ENCODE measurements at places on chromosomes 4 and X.

DNA sequence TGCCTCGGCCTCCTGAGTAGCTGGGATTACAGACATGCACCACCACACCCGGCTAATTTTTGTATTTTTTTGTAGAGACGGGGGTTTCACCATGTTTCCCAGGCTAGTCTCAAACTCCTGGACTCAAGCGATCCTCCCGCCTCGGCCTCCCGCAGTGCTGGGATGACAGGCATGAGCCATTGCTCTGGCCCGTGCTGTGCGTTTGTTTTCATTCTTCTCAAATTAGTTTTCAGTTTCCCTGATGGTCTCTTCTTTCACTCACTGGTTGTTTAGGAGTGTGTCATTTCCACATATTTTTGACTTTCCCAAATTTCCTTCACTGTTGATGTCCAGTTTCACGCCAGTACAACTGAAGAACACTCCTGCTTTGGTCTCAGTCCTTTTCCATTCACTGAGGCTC is 31.8 kb downstream of the SH3TC1 start:
- no peak for DNase-seq
- no peak overlapping the region for H3K4me3 ChIP-seq
- H3K27me3 ChIP-seq: no peaks in the 10 kb centered on the region
- no peak overlapping the region for H3K27ac ChIP-seq

DNA sequence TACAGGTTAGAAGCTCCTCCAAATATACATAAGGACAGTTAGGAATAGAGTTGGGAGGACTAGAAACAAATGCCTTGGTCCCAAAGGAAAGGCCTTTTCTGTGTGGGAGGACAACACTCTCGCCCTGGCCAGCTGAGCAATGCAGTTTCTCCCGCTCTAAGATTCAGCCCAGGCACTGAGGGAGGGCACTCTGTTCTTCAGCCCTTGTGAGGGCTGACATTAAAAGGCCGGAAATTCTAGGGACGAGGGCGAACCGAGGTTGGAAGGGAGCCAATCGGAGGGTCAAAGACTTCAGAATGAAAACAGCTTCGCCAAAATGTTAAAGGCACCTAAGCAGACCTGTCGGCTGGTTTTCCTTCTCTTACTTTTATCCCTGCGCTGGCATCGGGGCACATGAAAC is 2.9 kb upstream of the PTCHD1 start:
- H3K4me1 ChIP-seq: peaks cover 11% of the 10 kb centered on the region
- H3K27ac ChIP-seq: no peak overlapping the region
- peaks cover 5% of the 10 kb centered on the region for H3K36me3 ChIP-seq
- H3K4me3 ChIP-seq: no peak overlapping the region

- H3K4me1 ChIP-seq: no peaks in the 10 kb centered on the region
- H3K4me3 ChIP-seq: no peak overlapping the region
- no peak overlapping the region for H3K27ac ChIP-seq
- H3K36me3 ChIP-seq: no peaks in the 10 kb centered on the region
- DNase-seq: no peak
Observed at GRCh38 chr4:56240554-56241174, 146.6 kb downstream of the AASDH start.

- H3K27me3 ChIP-seq: no peaks in the 10 kb centered on the region
- no peak for DNase-seq
- no peaks in the 10 kb centered on the region for H3K36me3 ChIP-seq
- H3K4me1 ChIP-seq: no peaks in the 10 kb centered on the region
Observed at GRCh38 chr4:128163177-128164117, 102.3 kb downstream of the LARP1B start.

- H3K27ac ChIP-seq: no peak overlapping the region
- no peaks in the 10 kb centered on the region for H3K36me3 ChIP-seq
- no peaks in the 10 kb centered on the region for H3K4me1 ChIP-seq
Observed at GRCh38 chr4:138051157-138051556, 191.0 kb downstream of the SLC7A11 start.

GRCh38 chrX:18996536-18996935 is 12.6 kb upstream of the PHKA2 start:
- H3K27me3 ChIP-seq: no peaks in the 10 kb centered on the region
- H3K4me3 ChIP-seq: no peak overlapping the region
- no peaks in the 10 kb centered on the region for H3K4me1 ChIP-seq

GRCh38 chrX:56794404-56795230 is 65.6 kb downstream of the NBDY start:
- H3K4me3 ChIP-seq: no peak overlapping the region
- peaks cover 35% of the 10 kb centered on the region for H3K4me1 ChIP-seq
- no peaks in the 10 kb centered on the region for H3K36me3 ChIP-seq
- H3K27ac ChIP-seq: no peak overlapping the region
- no peaks in the 10 kb centered on the region for H3K27me3 ChIP-seq
- DNase-seq: no peak
